ENCODE measurements at places on chromosomes 2 and 18. TPM values are rescaled to one million over a fixed set of nuclear protein-coding genes. Genes with fewer than 3 reads are reported as not detected.
A peak's percentile ranks its signal among the peaks of the same experiment; 100 is the strongest.

Gene ANKRD62
- total RNA-seq, result not detected

Gene CPLX4
- total RNA-seq, result not detected

Gene FNDC4
- 8.8 TPM for total RNA-seq

Gene CCDC74B
- total RNA-seq, result 3.5 TPM

Gene NPAS2
- 21.7 TPM for total RNA-seq

Gene PID1
- 68.7 TPM for total RNA-seq

Gene REL
- 9.2 TPM for total RNA-seq

Gene GALNT3
- total RNA-seq, result 0.99 TPM

Gene MOGAT1
- total RNA-seq, result not detected

Gene PCARE
- not detected for total RNA-seq

Gene ZNF521
- 16.3 TPM for total RNA-seq

Gene CBLN2
- total RNA-seq, result 0.13 TPM

Gene RGPD3
- total RNA-seq, result 0.42 TPM

Gene ARL5A
- total RNA-seq, result 62.7 TPM

GRCh38 chr18:32346671-32347070, 124.0 kb downstream of the GAREM1 start:
- peaks cover 53% of the 10 kb centered on the region for H3K4me1 ChIP-seq
- DNase-seq, result no peak
- H3K4me3 ChIP-seq, result no peak overlapping the region
- H3K27ac ChIP-seq, result peak overlapping the region; percentile 60
- no peaks in the 10 kb centered on the region for H3K36me3 ChIP-seq

DNA sequence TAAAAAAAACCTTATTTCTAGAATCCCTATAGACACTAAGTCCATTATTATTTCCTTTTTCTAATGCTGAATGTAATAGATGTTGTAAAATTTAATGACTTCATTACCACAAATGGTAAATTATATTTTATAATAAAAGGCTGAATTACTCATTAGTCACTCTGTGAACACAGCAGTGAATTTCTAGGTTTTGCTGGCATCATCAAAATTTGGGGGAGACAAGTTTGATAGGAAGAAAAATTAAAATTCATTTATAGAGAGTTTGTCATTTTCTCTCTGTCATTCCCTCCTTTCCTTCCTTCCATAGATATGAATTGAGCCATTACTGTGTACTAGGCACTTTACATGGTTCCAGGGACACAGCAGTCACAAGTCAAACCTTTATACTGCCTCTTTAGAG, 340.9 kb downstream of the TRIB2 start:
- H3K4me3 ChIP-seq, result no peak overlapping the region
- H3K4me1 ChIP-seq, result no peaks in the 10 kb centered on the region
- DNase-seq, result no peak
- no peaks in the 10 kb centered on the region for H3K36me3 ChIP-seq
- no peak overlapping the region for H3K27ac ChIP-seq

GRCh38 chr2:169095621-169096105, 26.3 kb downstream of the DHRS9 start:
- H3K4me1 ChIP-seq, result no peaks in the 10 kb centered on the region
- no peak overlapping the region for H3K27ac ChIP-seq
- H3K4me3 ChIP-seq, result no peak overlapping the region
- DNase-seq, result peak; percentile 66
- H3K36me3 ChIP-seq, result no peaks in the 10 kb centered on the region

- no peaks in the 10 kb centered on the region for H3K27me3 ChIP-seq
- H3K4me1 ChIP-seq, result no peaks in the 10 kb centered on the region
- no peak overlapping the region for H3K27ac ChIP-seq
These were observed 141.0 kb downstream of the UXS1 start for GRCh38 chr2:106053116-106053515.

DNA sequence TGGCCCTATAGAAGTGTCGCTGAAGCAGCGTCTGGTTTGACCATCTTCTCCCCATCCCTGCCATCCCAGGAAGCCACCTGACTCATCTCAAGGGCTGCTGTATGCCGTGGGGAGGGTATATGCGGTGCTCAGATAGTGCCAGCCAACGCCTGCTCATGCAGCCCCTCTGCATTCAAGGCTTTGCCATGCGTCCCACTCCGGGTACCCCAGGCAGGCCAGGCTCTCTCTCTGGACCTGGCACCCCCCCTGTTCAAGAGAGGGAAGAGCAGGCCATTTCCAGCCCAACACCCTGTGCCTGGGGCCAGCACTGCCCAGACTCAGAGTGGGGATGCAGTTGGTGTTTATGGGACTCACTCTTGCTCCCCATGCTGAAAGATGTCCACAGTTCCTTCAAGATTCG, 130.0 kb downstream of the GLI2 start:
- no peaks in the 10 kb centered on the region for H3K27me3 ChIP-seq
- no peak overlapping the region for H3K4me3 ChIP-seq
- no peak for DNase-seq

DNA sequence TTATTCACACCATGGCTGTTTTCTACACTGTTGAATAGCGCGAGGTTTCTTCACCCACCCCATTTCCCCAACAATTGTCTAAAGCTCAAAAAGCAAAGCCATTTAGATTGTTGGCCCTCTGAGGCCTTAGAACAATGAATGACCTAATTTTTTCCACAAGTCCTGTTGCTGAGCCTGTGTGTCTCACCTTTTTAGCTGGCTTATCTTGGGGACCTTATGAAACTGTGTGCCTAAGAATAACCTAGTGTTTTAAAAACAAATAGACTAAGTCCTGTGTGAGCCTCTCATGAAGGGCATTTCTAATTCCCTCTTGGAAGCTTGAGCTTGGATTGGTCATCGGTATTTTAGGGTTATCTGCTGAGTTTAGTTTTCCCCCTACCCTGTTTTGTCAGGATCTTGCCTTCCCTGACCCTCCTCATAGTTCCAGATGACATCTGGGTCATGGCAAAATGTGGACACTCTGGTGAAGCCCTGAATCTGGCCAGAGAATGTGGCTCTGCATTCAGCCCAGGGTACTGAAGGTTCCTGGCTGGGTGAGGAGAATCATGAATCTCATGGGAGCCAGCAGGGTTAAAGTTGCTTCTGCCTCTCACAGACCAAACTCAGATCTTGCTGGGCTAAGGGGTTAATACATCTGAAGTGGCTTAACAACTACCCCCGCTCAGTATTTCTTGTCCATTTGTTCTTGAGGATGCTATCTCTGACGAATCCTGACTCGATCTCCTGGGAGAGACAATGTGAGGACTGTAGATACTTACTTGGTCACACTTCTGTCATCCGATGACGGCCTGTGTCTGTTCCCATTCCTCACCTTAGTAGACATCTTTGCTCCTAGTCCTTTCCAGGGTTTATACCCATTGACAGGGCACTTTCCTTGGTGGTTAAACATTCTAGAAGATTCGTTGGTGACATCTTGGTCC, 104.2 kb upstream of the MAP4K3 start:
- no peaks in the 10 kb centered on the region for H3K27me3 ChIP-seq
- H3K27ac ChIP-seq, result no peak overlapping the region
- no peaks in the 10 kb centered on the region for H3K36me3 ChIP-seq
- H3K4me3 ChIP-seq, result no peak overlapping the region
- DNase-seq, result peak; percentile 90

DNA sequence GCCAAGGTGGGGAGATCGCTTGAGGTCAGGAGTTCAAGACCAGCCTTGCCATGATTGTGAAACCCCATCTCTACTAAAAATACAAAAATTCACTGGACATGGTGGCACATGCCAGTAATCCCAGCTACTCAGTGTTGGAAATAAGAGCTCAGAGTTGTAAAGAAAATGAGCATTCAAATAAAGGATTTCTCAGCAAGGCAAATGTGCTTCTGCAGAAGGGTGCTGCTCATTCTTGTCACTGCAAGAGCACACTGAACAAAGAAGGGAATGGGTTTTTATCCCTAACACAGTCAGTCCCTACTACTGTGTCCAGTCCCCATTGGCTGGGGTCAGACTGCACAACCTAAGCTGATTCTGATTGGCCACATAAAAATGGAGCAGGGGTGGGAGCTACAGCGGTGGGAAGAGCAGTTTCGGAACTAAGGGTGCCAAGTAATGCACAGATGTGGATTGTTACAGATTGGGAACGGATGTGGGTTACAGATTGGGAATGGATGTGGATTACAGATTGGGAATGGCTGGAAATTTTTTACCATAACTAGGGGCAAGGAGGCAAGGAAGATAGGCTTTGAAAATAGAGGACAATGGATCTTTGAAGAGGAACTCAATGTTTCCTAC, 31.1 kb upstream of the TRAPPC8 start:
- no peak overlapping the region for H3K4me3 ChIP-seq
- no peaks in the 10 kb centered on the region for H3K4me1 ChIP-seq
- H3K27ac ChIP-seq, result no peak overlapping the region

- no peak overlapping the region for H3K27ac ChIP-seq
- H3K27me3 ChIP-seq, result no peaks in the 10 kb centered on the region
- H3K4me3 ChIP-seq, result no peak overlapping the region
- no peak for DNase-seq
These were observed 133.7 kb upstream of the RASGRP3 start for GRCh38 chr2:33342705-33343104.

DNA sequence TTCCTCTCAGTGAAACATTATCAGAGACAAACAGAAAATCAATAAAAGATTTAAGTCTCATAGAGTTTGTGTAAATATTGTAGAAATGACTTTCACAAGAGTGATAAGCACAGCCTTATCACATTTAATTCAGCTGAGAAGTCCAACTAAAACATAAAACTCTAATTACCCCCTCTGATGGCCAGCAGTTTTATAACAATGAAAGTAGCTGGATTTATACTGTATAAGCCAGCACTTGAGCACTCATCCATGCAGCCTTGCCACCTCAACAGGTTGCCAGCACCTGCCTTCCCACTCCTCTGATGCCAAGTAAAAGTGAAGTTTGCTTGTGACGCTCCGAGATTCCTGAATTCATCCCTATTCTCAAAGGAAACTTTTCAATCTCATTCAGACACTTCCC, 103.0 kb upstream of the STK39 start:
- no peak overlapping the region for H3K27ac ChIP-seq
- H3K4me3 ChIP-seq, result no peak overlapping the region
- no peak for DNase-seq
- H3K36me3 ChIP-seq, result no peaks in the 10 kb centered on the region
- H3K4me1 ChIP-seq, result no peaks in the 10 kb centered on the region

DNA sequence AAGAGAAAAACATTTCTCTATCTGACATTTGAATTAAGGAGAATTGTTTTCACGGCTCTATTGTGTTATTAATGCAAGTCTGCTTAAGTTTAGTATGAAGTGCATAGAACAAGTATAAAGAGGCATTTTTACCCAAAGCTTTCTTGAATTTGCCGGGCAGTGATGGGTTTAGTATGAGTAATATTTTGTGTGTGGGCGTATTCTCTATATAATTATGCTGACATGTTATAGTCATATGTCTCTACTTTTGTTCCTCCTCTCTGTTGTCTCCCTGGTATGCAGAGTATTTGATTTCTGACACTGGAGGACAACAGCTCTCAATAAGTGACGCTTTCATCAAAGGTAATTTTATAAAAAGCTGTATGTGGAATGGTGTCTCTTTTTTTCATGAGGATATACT, 45.9 kb downstream of the PIKFYVE start:
- H3K4me1 ChIP-seq, result no peaks in the 10 kb centered on the region
- H3K27me3 ChIP-seq, result no peaks in the 10 kb centered on the region
- H3K4me3 ChIP-seq, result no peak overlapping the region

DNA sequence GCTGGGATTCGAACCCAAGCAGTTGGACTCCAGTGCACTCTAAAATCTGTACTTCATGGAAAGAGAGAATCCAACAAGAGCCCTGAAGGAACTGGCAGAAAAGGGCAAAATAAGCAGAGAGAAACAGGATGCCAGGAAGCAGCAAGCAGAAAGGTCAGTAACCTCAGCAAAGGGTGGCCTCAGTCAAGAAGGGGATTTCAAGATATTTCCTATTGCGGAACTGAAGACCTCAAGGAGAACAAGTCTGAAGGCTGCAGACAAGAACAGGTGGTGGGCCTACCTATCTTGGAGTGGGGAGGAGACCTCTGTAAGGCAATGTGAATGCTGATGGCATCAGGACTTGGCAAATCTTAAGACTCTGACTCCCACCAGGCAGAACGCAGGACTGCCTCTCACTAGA, 20.1 kb upstream of the MREG start:
- no peaks in the 10 kb centered on the region for H3K36me3 ChIP-seq
- no peak overlapping the region for H3K27ac ChIP-seq
- DNase-seq, result no peak
- no peaks in the 10 kb centered on the region for H3K27me3 ChIP-seq
- H3K4me3 ChIP-seq, result no peak overlapping the region

DNA sequence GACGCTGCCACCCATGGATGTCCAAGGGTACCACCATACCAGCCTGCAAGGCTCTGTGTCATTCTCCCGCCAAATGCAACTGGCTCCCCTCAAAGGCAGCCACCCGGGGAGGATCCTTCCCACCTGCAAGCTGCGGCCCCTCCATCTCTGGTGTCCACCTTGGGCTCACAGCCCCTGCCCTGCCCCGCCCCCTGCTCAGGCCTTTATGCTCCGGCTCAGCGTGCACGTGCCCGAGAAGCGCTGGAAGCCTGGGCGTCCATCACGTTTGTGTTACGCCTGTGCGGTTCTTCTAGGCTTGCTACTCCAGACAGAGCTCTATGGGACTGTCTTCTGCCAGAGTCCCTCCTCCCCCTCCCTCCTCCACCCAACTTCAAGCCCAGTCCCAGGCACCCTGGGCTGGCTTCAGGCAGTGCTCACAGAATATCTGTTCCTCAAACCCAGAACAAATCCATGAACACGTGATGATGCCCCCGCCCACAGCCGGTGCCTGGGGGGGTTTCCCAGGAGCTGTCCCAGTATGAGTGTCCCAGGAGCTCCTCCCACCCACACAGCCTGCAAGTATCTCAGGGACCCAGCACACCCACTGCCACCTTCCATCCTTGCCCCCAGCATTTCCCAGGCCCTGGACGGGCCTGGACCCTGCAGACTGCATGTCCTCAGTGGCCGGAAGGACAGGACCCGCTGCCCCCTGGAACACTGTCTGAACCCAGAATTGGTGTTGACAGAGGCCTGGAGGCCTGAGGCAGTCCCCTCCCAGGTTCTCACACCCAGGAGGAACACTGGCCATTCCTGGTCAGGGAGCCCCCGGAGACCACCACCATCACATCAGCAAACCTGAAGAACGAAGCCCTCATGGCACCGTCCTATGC, 30.3 kb downstream of the KIF1A start:
- H3K27ac ChIP-seq, result no peak overlapping the region
- no peaks in the 10 kb centered on the region for H3K4me1 ChIP-seq
- no peak for DNase-seq
- no peak overlapping the region for H3K4me3 ChIP-seq
- no peaks in the 10 kb centered on the region for H3K27me3 ChIP-seq
- no peaks in the 10 kb centered on the region for H3K36me3 ChIP-seq

GRCh38 chr18:50871846-50872245, 7.1 kb upstream of the ME2 start:
- H3K4me1 ChIP-seq, result no peaks in the 10 kb centered on the region
- no peak for DNase-seq
- H3K27ac ChIP-seq, result no peak overlapping the region
- no peaks in the 10 kb centered on the region for H3K27me3 ChIP-seq
- no peak overlapping the region for H3K4me3 ChIP-seq

DNA sequence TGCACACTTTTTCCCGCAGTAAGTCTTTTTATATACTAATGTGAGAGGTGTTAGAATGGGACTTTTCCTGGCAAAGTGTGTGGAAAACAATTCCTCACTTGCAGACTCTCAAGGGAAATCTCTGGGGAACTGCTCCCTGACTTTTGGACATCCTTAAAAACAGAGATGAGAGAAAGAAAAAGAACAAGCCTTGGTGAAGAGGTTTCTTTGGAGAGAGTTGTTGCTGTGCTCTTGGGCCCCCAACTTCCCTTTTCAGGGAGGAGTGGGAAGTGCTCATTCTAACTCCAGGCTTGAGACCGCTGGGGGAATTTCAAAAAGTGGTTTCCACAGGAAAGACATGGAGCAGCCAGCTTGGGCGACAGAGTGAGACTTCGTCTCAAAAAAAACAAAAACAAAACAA, 142.6 kb upstream of the SPRED2 start:
- peaks cover 2% of the 10 kb centered on the region for H3K4me1 ChIP-seq
- no peaks in the 10 kb centered on the region for H3K27me3 ChIP-seq
- no peak overlapping the region for H3K27ac ChIP-seq
- H3K36me3 ChIP-seq, result no peaks in the 10 kb centered on the region
- H3K4me3 ChIP-seq, result no peak overlapping the region
- no peak for DNase-seq

All from esophagus muscularis mucosa (tissue), 4 donors.